ENCODE measurements at places on chromosomes 1 and 21.

GRCh38 chr1:12640958-12641272 lies 3.0 kb upstream of the AADACL4 start:
- DNase-seq, result no peak

DNA sequence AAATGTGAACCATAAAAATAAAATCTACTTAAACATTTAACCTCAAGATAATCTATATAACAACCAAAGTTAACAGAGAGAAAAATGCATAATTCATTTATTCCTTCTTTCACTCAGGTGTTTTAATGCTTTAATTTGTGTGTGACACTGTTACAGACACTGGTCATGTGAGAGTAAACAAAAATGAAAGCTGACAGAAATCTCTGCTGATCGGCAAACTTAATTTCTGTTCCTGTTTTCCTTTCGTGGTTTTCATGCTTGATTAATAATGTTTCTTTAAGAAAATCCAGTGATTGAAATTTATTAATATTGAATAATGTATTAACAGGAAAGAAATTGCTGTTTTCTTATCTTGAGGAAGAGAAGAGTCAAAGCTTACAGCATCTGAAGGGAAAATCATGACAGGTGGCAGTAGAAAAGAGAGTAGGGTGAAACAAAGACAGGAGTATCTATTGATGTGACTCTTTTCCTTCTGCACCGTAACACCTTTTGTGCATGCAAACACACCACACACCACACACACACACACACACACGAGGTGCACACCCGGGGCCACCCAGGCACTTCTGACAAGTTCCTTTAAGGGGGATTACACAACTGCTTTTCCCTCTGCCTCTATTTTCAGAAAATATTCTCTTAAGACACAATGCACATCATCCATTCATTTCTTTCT lies 1.6 kb downstream of the OR2AK2 start:
- no peak for DNase-seq

DNA sequence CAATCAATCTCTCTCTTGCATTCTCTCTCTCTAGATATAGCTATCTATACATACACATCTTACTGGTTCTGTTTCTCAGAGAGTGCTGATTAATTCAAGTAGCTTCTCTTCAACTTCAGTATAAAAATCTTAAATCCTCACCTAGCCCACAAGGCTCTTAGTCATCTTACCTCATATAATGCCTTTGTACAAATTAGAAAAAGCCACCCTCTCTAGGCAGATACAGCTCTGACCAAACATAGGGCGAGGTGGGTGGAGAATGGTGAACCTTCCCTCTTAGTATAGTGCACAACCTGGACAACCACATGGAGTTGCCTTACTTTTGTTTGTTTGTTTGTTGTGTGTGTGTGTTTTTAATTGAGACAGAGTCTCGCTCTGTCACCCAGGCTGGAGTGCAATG lies 5.1 kb upstream of the INAVA start:
- no peak for DNase-seq

DNA sequence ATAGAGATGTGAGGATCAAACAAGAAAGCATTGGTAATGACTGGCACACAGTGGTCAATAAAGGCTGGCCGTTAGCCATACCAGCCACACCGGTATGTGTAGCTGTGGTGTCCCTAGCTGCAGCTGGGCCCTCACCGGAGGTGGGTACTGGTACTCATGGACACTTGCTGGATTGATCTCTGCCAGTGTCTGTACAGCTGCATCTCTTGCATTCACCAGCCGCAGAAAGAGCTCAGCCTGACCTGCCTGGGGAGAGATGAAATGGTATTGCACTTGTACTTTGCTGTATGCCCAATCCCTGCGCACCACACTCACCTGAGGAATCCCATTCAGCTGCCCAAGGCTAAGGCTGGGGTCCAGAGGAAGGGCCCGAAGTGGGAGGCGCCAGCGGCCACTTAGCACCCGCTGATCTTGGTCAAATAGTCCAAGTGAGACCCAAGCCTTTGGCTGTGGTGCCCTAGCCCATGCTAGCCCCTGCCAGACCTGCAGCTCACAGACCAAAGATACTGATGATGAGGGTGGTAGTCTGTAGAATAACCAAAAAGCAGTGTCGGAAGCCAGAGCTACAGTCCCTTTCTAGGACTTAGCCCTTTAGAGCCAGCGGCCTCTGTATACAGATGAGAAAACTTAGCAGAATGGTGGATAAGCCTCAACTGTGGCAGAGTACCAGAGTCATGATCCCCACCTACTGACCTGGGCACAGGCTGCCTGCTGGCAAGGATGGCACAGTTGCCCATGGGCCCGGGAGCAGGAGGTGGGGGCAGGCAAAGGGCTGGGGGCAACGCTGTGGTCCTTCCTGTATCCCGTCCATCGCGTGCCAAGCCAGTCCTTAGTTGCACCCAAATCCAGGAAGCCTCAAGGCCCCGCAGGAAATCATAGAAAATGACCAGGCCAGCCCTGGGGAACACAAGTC lies 3.0 kb downstream of the CCDC17 start:
- no peak for DNase-seq

DNA sequence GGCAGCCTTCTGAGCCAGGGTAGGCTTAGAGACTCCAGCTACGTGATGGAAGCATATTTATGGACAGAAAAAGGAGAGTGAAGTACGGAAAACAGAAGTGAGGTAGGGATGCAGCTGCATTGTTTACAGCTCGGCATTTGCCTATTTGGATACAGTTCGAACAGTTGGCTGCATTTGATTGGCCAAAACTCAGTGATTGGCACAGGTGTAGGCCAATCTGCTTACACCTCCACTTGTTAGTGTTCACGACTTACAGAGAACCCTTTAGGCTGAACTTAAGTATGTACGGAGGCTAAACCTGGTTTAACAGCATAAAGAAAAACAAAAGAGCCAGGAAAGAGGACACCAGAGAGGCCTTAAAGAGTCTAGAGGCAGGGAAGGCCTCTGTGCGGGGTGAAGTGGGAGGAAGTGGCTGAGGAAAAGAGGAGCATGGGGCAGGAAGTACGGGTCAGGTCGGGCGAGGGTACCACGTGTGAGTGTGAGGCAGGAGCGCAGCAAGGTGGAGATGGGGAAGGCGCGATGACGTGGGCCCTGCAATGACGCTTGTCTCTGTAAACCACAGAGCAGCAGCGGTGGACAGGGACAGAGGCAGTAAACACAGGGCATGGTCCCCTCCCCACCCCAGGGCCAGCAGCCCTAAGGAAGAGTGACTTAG lies 32.0 kb downstream of the RSPH1 start:
- peak; percentile 45 for DNase-seq

DNA sequence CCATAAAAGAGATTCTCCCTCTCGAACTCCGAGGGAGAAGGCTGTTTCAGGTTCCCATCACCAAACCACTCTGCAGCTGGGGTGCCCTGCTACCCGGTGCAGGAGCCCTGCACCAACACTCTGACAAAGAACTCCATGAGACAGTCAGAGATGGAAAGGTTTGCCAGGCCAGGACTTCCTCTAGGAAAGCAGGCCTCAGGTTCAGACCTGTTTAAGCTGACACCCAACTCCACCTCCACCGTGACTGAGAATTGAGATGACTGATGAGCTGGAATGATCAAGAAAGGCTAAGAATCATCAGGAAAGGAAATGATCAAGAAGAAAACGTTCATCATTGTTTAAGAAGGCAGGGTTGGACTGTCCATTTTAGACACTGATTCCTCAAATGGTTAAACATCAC lies 46.2 kb upstream of the KCNE1 start:
- DNase-seq, result no peak

- DNase-seq, result no peak
Measured at GRCh38 chr1:21257431-21258135, 32.7 kb downstream of the ECE1 start.

- no peak for DNase-seq
Measured at GRCh38 chr1:119226321-119226720, 85.9 kb upstream of the WARS2 start.

DNA sequence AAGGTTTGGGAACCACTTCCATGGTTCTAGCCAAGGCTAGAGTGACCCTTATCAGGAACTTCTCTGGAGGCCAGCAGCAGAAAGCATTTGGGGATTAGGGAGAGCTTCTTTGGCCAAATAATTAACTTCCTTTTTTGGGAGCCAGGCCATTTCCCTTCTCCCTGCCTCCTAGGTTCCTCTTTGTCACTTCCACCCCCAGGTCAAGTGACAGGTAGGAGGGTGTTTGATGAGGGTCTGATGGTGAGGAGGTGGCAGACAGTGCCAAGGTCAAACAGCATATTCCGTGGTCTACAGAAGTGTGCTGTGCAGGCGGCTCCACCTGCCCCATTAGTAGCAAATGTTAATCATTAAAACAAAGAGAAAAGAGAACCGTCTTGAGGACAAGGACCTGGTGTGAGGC lies 1.9 kb upstream of the KCNA10 start:
- DNase-seq, result no peak

DNA sequence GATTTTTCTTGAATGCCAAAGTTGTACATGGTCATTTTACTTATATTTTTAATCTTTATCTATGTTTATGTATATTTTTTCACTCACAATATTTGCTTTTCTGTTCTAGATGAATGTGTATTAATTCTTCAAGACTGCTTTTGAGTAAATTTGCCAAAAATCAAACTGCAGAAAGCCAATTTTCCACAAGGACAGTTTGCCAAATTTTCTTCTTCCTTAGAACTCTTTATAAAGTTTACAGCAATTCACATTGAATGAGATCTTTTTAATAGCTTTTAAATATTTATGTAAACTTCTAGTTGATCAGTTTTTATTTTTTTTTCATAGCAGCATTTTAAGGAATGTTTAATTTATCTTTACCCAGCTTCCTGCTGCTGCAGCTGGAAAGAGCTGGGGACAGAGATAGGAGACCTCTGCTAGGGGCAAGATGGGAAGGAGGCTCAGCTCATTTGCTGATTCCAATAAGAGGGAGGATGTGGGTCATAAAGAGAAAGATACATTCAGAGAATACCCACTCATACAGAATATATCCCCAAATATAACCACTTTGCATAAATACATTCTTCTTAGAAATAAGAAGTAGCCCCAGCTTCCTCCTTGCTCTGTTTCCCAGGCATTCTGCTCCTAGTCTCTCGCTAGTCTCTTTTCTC lies 93.0 kb downstream of the ODF2L start:
- no peak for DNase-seq

GRCh38 chr1:25703041-25703440 lies 86.5 kb downstream of the MAN1C1 start:
- DNase-seq, result no peak

DNA sequence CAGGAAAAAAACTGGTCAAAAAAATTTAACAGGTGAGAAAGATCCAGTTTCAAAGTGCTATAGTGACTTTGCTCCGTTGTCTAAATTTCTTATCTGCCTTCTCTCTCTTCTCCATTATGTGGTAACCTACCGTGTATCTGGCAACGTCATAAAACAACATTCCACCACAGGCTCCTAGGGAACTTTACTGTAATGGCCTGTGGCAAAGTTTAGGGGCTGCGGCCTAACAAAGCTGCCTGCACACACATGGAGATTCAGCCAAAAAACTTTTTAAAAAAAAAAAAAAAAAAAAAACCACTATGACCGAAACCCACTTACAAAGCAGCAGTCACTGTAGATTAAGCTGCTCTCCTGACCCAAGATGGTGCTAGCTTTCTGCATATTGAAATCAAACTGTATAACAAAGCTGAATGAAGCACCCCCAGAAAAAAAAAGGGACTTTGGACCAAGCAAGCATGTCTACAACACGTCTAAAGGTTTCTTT lies 202.6 kb downstream of the SLC45A1 start:
- no peak for DNase-seq

DNA sequence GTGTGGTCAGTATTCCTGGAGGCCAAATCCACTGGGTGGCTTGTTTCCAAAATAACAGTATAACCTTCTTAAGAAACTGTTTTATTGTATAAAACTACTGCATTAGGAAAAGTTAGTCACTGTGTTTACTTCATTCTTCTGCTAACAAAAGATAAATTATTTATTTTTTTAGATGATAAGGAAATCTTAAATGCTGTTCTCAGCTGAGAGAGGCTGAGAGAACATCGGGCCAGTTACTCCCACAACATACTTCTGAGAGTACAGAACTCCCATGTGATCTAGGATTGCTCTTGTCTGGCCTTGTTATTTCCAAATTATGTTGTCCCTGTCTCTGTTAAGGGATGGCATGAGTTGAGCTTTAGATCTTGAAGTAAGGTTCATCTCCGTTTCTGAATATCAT lies 96.7 kb upstream of the CXADR start:
- DNase-seq, result no peak

DNA sequence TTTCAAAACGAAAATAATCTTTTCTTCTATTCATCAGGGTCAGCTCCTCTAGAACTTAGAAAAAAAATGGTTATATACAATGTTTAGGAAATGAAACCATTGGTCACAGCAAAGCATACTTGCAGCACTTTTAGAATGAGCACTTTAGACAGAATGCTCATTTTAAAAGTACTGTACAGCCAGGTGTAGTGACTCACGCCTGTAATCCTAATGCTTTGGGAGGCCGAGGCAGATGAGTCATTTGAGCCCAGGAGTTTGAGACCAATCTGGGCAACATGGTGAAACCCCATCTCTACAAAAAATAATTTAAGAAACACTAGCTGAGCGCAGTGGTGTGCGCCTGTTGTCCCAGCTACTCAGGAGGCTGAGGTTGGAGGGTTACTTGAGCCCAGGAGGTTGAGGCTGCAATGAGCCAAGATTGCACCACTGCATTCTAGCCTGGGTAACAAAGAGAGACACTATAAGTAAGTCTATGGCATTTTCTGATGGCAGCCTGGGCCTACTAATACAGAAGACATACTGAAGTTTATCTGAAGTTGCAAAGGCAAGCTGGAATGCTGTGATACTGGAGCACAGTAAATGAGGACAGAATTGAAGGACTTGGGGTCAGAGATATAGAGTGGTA lies 48.9 kb upstream of the ZNF326 start:
- DNase-seq, result no peak

DNA sequence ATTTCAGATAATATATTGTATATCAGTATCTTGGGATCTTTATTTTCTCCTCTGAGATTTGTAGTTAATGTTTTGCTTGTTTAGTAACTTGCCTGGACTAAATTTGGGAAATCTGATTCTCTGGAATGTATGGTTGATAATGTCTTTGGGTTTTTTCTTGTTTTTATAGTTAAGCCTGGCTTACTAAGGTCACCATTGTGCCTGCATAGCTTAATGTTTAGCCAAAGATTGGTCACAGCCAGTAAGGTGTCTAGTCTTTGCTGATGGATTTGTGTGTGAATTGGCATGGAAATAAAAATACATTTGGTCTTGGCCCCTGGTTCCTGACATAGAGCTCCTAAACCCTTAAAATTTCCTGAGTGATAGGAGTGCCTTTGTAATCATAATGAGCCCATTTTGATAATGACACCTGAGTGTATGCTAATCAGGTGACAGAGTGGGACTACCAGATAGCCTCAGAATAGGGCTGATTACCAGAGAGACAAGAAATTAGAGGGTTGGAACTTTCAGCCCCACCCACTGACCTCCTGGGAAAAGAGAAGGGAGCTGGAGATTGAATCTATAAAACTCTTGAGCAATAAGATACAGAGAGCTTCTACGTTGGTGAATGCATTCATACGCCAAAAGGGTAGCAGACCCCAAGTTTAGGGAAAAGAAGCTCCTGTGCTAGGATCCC lies 47.9 kb upstream of the NUF2 start:
- no peak for DNase-seq

GRCh38 chr1:45809761-45810160 lies 6.3 kb downstream of the MAST2 start:
- no peak for DNase-seq

GRCh38 chr21:16421007-16421406 lies 691.2 kb downstream of the USP25 start:
- no peak for DNase-seq

Data from hematopoietic multipotent progenitor cell treated with erythropoietin and hydrocortisone succinate and interleukin-3 and kit ligand, for 17 days (in vitro differentiated cells).